ENCODE measurements at places on chromosomes 13 and 19.

GRCh38 chr13:59415498-59415897, 748.2 kb downstream of the DIAPH3 start:
- no peak for DNase-seq

GRCh38 chr13:113732176-113732960, 26.7 kb upstream of the TMEM255B start:
- no peak for DNase-seq

DNA sequence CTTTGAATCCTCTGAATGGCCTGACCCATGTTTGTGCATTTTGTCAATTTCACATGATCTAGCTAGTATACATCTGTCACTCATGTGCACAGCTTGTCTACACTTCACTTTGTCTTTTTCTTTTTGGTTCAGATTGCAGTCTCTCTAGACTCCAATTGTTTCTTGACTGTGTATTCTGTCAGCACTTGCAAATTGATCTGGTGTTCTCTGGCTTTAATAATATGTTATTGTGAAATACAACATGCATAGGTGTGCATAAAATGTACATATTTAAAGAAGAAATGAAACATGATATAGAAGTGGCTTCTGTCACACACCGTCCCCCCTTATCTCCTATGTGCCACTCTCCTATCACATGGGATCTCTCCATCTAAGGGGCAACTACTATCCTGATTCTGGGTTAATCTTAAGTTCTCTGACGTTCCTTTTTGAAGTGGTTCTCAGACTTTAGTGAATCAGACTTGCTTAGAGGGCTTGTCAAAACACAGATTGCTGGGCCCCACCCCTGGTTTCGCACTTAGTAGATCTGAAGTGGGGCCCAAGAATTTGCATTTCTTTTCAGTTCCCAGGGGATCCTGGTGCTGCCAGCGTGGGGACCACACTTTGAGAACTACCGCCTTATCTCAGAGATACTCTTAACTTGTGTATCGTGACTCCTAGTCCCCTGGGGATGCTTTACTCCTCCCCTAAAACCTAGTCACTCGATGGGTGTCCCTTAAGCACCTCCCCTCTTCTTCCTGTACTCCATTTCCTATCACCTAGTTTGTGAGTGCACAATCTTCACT, 5.8 kb downstream of the KRTDAP start:
- DNase-seq: no peak

DNA sequence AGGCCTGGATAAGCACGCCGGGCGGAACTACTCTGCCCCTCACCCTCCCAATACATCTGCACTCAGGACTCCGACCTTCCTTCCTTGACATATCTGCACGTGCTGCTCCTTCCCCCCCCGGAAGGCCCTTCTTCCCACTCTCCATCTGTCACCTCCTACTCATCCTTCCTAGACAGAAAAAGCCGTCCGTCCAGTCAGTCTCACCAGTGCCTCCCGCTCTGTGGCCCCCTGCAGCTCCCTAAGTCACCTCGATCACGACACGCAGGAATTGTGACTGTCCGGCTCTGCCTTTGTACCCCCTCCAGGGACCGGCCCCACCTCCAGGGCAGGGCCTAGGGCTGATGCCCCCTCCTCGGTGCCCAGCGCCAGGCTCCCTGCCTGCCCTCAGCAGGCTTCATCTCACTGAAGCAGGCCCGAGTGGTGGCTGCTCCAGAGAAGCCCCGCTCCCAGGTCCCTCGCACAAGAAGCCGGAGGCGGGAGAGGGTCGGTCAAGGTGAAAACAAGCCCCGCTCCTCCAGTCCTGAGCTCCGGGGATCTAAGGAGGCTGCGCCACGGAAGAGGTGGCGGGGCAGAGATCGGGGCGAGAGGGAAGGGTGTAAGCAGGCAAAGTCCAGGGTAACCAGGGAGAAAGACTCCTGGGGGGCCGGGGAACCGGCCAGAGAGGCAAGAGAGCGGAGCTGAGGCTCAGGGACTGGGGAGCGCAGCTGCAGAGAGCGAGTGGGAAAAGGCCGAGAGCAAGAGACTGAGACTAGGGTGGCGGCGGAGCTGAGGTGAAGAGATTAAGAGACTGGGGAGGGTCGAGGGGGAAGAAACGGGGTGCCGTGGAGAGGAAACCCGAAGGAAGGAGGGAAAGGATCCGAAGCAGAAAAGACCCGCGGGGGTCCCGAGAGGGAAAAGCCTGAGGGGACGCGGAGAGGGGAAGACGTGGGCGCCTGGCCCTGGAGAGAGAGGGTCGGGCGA, 1.1 kb downstream of the PPP6R1 start:
- no peak for DNase-seq

GRCh38 chr13:109881347-109881725, 95.0 kb upstream of the IRS2 start:
- DNase-seq: no peak

GRCh38 chr13:85698256-85698655, 101.0 kb downstream of the SLITRK6 start:
- no peak for DNase-seq

DNA sequence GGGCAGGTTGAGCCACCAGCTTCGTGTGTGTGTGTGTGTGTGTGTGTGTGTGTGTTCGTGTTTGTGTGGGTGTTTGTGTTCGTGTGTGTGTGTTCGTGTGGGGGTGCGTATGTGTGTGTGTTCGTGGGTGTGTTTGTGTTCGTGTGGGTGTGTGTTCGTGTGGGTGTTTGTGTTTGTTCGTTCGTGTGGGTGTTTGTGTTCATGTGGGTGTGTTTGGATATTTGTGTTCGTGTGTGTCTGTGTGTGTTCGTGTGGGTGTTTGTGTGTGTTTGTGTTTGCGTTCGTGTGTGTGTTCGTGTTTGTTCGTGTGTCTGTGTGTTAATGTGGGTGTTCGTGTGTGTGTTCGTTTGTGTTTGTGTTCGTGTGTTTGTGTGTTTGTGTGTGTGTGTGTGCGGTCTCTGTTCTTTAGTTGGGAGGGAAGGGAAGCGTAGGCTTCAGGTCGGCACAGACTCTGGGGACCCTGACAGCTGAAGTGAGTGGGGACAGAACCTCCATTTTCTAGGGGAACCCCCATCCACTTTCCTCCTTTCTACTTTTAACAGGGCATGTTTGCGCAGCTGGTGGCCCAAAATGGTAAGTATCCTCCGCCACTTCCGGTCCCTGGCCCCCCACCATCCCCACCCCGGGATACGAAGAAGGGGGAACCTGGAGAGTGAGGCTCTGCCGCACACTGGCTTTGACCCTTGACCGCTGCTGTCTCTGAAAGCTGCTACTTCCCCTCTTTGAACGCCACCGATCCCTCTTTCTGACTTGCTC, 1.6 kb downstream of the TNFSF9 start:
- DNase-seq: no peak

- DNase-seq: no peak
Observed at GRCh38 chr13:65917731-65918130, 1312.4 kb downstream of the PCDH9 start.

- DNase-seq: no peak
Observed at GRCh38 chr19:55487924-55488687, at the start of gene SSC5D. SSC5D (plus strand) TSS chr19:55488436; CDS start chr19:55488590, 154 bp downstream.

GRCh38 chr19:2132731-2133490, 18.5 kb downstream of the AP3D1 start:
- DNase-seq: no peak

DNA sequence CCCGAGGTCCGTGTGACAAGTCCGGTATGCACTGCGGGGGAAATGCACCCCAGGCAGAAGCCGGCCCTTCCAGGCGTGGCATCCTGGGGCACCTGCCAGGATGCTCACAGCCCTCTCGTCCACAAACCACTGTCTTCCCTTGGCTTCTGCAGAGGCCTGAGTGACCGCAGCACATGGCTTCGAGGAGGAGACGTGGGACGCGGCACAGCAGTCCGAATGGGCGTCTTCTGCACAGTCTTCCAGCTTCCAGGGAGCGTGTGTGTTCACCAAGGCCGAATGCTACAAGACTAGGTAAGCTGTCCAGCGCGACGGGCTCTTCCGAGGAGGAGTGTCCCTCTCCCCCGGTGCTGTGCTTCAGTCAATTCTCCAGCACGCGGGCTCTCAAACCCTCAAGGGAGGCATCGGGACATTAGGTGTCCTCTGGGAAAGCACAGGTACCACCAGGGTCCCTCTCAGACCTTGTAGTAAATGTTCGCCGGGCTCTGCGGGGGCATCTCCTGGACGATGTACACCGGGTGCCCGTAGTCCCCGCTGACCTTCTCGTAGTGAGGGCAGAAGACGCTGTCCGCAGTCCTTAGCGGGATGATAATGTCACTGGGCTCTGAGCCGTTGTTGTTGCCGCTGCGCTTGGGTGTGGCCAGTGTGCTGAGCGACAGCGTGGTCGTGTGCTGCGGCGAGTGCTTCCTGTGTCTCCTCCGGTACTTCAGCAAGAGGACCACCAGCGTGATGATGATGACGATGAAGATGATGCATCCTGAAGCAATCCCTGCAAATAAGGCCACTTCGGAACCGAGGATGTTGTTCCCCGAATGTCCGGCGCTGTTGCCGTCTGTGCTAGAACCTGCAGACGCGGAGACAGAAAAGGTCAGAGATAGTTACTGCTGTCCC, 42.6 kb downstream of the EFNB2 start:
- DNase-seq: no peak

GRCh38 chr19:4052114-4052992, 14.3 kb downstream of the ZBTB7A start:
- no peak for DNase-seq

- no peak for DNase-seq
Observed at GRCh38 chr13:101325423-101325822, 90.9 kb downstream of the NALCN start.

DNA sequence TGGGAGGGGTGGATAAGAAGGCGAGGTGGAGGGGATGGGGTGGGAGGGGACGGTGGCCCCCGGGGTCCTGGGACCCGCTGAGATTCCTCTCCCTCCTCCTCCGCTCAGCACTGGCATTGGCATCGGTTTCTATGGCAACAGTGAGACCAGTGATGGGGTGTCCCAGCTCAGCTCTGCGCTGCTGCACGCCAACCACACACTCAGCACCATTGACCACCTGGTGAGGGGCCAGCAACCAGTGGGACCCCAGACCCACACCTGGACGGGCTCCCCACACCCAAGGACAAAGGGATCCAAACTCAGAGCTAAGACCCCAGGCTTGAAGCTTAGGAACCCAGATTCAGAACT, 5.9 kb downstream of the TTYH1 start:
- DNase-seq: no peak

GRCh38 chr19:35493971-35494370, 3.7 kb upstream of the KRTDAP start:
- DNase-seq: no peak

Data from stimulated activated CD8-positive, alpha-beta memory T cell treated with anti-CD3 and anti-CD28 coated beads, Interleukin-4, amount 100 ng/mL, for 1 hour (primary cell).